ENCODE measurements at places on chromosomes 7 and 10.

DNA sequence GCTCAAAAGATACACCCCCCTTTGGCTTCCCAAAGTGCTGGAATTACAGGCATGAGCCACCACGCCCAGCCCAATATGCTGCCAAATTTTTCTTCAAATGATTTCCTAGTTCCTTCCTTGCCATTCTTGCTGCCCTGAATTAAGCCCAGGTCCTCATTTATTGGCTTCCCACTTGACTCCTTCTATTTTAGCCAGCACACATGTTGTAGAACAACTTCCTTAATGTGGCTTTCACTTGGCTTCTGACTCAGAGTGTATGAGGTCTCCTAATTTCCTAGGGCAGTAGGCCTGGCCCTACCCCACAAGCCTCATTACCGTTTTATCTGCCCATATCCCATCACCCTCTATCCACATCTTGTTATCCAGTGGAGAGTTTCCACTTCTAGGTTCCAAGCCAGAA, 21.8 kb upstream of the HIPK2 start:
- no peak for DNase-seq

DNA sequence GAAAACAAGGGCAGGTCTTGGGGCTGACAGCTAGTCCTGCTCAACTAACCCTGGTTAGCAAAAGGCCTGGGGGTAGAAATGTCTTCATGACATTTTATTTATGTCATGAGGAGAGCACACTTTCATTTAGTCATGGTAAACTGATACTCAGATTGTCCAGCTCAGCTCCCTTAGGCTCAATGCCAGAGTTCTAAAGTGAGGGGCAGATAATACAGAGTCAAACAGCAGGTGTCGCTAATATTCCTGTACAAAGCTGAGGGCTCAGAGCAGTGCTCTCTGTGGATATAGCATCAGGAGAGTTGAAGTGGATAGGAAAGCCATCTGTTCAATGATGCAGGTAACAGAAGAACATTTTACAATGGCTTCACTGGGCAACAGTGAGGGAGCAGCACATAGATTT, 26.8 kb upstream of the CALCR start:
- no peak for DNase-seq

DNA sequence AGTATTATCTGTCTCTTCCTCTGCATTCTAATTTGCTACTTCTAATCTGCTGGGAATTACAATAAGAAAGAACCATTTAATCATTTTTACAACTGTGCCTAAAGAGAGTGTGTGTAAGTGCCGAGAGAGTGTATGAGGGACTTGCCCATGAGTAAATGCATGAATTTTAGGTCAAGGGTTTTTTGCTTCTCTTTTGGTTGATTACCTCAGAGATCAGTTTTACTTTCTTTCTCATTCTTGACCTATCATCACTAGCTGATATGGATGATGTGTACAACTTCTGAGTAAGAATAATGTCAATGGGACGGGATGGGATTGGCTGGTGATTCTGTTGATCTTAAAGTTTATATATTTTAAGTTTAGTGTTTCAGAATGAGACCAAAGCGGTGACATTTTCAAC, 47.8 kb downstream of the IKZF1 start:
- DNase-seq = no peak

- no peak for DNase-seq
These were observed 39.5 kb downstream of the SNX10 start for GRCh38 chr7:26331113-26331512.

GRCh38 chr7:95536656-95537311, 51.0 kb downstream of the ASB4 start:
- no peak for DNase-seq

- no peak for DNase-seq
These were observed 872 bp upstream of the HMX2 start for GRCh38 chr10:123146894-123147634.

GRCh38 chr7:71613313-71613712, 481.4 kb downstream of the GALNT17 start:
- DNase-seq = no peak
